DMS79 treated with DMSO at 0.1 percent for 48 hours (cell line): ENCODE measurements at places on chromosomes 4 and X.

DNA sequence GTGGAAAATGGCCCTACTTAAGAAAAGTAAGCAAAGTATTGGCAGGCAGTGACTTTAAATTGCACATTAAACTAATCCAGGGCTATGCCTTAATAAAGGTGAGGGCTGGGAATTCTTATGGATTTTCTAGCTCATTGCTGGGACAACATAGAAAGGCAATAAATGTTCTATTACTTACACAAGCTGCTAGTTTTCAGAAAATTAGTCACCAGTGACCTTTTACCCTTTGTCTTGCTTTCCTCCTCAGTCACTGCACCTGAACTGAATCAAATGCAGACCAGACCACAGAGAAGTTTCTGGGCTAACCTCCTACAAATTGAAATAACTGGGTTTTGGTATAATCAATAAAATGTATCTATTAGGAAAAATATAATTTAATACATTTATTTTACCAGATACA, 694.4 kb upstream of the FAM241A start:
- DNase-seq, result no peak

GRCh38 chrX:56757327-56757726, 28.3 kb downstream of the NBDY start:
- DNase-seq, result no peak

DNA sequence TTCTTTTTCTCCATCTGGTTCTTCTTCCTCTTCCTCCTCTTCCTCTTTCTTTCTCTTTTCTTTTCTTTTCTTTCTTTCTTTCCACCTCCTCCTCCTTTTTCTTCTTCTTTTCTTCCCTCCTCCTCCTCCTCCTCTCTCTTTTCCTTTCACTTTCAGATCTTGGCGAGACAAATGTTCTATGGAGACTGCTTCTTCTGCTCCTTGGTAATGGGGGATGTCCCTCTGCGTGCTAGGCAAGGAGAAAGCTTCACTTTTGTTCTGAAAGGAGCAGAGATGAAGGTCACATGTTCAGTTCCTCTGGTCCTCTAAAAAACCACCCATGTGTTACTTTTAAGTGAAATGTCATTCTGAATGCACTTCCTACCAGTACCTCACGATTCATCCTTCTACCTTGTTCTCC, 33.2 kb downstream of the NBDY start:
- DNase-seq, result no peak

DNA sequence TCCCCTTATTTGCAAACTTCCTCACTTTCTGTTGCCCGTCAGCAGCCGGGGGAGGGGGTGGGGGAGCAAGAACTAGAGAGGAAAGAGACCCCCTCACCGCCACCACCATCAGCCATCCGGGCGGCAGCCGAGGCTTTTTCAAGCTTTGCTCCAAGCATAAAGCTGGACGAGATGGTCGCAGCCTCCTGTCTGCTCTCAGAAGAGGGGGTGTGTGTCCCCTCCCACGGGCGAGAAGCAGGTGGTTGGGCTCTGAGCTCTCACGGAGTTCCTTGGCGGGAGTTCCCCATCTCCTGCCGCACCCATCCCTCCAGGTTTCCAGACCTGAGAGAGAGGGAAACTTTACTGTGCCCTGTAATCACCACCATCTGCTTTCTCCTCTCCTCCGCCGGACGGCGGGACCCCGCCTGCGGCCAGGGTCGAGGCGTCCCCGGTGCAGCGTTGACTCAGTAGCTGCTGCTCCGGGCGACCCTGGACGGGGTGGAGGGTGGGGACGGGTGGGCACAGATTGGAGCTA, 4.7 kb upstream of the ARX start:
- no peak for DNase-seq

DNA sequence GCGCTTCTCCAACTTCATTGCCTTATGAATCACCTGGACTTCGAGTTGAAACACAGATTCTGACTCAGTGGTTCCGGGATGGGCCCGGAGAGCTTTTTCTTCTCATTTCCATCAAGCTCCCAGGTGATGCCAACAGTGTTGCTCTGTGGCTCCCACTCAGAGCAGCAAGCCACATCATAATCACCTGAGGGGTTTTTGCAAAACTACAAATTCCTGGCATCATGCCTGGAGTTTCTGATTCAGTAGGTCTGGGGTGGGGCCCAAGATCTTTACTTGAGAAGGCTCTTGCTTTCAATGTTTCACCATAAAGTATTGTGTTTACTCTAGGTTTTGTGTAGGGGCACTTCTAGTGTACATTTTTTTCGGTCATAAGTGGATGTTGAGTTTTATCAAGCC, 7.0 kb downstream of the MTM1 start:
- DNase-seq, result peak; percentile 73

DNA sequence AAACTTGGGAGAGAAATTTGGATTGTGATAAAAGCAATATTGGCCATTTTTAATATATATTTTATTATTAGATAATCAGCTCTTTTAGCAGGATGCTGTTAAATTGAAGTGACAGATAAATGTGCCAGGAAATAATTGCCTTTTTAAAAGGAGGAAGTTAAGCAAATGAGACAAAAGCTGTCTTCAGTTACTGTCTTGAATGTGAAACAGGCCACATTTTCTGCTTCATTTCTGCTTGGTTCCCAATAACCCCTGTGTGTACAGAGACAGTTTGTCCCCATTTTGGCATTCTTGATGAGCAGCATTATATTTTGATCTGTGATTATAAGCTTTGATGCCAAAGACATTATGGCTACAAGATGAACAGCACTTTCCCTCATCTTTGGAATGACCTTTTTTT, 953 bp downstream of the EPGN start:
- no peak for DNase-seq

- no peak for DNase-seq
These were observed 46.9 kb downstream of the TMEM131L start for GRCh38 chr4:153512952-153513500.

DNA sequence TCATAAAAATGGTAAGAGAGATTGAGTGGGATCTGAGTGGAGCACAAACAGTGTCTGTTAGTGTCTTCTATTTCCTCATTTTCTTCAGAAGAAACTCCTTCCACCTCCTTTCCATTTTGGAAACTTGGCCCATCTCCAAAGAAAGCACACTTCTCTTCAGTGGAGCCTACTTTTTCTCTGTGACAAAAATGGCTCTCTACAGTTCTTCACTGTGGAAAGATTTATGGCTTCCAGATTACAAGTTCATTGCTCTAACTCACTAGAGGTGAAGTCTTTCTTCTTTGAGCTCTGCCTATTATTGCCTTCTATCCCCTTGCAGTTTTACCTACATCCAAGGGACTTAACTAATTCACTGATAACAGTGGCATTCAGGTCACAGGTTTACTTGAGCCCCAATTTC, 325.8 kb downstream of the ANTXR2 start:
- DNase-seq, result no peak

DNA sequence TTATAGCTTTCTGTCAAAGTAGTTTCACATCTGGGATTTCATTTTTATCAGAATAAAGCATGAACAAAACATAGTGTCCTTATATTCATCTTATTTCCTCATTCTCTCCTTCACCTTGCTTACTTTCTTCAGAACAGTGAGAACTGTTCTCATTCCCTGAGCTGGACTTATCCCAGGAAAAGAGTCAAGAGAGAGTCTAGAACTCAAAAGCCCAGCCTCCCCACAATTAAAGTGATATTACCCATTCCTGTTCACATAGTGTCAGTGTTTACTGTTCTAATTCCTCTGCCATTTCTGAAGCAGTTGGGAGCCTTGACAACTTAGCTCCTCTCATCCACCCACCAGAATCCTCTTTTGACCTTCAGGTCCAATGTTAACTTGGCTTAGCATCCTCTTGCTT, 42.9 kb downstream of the RASSF6 start:
- no peak for DNase-seq

DNA sequence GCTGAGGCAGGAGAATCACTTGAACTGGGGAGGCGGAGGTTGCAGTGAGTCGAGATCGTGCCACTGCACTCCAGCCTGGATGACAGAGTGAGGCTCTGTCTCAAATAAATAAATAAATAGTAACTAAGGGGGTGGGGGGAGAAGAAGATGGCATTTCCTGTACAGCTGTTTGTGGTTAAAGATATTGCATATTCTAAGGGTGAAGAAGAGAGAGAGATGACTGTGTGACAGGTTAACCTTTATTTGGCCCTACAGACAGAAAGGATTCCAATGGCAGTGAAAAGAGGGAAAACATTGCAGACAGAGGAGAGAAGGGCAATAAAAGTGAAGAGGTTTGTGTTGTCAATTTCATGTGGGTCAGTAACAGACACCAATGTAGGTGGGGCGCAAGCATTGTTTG, 9.4 kb downstream of the TASL start:
- DNase-seq, result no peak

DNA sequence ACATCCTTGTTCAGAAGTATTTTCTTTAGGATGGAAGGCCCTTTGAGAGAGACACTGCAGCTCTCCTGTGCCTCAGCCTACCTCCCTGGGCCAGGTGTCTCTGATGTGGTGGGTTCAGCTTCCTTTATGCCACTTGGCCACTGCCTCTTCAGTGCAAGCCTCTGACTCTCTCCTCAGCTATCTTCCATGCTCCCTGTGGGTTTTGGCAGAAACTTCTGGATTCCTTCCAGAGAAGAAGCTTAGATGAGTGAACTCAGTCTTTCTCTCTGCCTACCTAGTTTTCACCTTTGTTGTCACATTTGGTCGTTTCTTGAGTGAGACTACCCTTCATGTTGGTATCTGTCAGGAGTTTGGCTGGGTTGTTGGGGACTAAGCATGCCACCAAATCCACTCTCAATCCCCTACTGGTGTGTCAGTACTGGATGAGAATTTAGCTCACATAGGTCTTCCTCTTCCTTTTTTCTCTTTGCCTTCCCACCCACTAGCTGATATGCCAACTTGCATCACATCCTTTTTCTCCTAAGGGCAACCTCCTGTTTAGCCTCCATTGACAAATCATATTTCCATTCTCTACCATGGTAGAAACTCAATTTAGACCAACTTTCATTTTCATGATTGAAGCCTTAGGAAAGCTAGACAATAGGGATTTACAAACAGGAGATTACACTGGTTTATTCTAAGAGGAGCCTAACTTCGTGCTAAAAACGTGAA, 32.0 kb downstream of the IL15 start:
- DNase-seq, result no peak

DNA sequence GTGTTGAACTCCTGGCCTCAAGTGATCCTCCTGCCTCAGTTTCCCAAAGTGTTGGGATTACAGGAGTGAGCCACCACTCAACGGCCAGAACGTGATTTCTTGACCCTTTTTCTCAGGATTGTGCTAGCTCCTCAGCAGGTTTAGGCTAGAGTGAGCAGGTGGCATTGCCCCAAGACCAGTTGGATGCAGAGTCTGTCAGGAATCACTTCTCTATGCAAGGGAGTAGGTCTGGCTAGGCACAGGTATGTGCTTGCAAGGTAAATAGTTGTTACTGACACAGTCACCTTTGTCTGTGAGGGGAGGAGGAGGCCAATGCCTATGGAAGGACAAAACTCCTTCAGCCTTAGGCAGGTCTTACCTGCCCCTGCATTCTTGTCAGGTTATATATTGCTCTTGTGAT, 24.2 kb downstream of the SLC25A5 start:
- DNase-seq, result no peak

GRCh38 chr4:173735585-173735984, 205.6 kb upstream of the HAND2 start:
- no peak for DNase-seq

DNA sequence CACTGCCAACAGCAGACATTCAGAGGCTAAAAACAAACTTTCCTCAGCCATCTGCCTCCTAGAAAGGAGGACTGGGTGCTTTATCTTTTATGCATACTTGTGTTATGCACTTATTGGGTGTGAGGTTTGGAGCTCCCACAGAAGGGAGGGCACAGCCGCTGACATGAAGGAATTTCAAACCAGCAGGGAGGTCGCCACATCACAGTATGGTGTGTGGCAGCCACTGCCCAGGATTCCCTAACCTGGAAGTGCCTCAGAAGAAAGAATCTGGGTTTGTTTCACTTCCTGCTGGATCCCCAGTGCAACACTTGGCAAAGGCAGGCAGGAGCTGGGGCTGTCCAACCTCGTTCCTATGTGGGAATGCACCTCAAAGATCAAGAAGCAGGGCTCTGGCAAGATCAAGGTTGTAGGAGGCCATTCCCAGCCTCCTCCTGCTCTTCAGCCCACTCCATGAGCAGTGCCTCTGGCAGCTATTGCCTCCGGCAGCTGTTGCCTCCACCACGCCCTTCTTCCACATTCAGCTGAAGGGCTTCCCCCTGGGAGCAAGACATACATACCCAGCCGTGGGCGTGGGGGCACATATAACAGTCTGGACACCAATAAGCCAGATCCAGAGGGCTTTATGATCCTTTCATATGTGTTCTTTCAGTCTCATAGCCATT, 109.0 kb upstream of the MAMLD1 start:
- DNase-seq, result no peak

GRCh38 chrX:9539605-9540387, 74.9 kb downstream of the TBL1X start:
- DNase-seq, result no peak

DNA sequence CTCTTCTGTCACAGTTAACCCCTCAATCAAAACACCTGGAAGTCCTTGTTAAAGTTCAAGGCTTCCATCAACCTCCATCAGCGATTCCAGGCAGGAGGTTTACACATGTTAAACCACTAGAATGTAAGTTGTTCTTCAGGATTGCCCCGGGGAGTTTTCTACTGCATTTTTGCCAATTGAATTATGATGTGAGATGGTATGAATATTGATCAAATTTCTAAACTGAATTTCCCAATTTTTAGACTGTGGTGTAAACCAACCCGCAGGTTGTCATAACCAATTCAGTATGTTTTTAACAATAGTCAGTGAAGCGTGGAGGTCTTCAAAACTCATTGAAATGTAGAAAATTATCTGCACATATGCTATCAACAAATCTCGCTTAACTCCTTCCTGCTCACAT, 21.2 kb upstream of the TENM3 start:
- DNase-seq, result no peak

- no peak for DNase-seq
These were observed 69.5 kb downstream of the WFS1 start for GRCh38 chr4:6338951-6339817.

DNA sequence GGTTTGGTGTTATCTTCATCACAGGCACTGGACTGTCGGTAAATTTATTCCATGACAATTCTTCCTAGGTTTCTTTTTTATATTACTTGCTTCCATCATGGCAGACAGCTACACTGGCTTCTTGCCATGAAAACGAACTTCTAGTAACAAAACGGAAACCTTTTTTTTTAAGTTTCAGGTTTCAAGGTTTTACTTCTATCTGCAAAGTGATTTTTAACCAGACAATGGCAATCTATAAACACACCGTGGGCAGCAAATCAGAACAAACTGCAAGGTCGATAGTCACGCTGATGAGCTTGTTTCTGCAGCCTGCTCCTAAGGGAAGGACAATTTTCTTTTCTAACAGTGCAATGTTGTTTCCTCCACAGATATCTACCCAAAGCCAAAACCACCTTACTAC, 29.9 kb downstream of the XG start:
- DNase-seq, result no peak

- DNase-seq, result no peak
These were observed 455.0 kb downstream of the ZIC3 start for GRCh38 chrX:138020941-138021340.

DNA sequence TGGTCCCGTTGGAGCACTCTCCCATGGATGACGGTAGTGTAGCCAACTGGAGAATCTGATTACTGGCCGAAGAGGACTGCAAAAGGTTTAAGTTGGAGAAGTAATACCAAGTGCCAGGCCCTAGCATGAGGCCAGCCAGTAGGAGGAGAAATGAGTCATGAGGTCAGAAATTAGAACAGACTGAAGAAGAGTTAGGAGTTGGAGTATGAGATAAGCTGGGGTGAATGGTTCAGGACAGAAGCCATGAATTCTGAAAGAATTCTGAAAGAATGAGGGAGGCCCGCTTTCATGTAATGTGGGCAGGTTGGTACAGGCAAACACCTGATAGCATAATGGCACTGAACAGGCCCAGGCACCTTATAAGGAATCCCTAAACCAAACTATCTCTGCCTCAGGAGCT, 18.4 kb upstream of the STK26 start:
- DNase-seq, result no peak
